Endodermal cell (in vitro differentiated cells): ENCODE measurements at places on chromosomes 2 and 18. TPM values are rescaled to one million over a fixed set of nuclear protein-coding genes. Genes with fewer than 3 reads are reported as not detected.

DNA sequence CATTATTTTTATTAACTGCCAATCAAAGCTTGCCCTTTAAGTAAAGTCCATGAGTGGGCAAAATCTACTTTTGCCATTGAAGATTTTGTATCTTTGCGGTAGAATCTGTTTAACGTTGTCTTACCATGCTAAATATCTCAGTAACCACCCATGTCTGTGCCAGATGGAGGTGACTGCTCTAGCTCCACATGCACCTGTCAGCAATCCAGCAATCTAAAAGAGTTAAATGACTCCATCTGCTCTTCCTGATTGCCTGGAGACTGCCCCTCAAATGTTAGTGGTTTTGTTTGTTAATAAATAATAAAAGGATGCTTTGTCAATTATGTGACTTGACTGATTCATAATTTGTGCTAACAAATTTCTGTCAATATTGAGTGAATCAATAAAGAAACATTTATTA is 141.7 kb downstream of the RBM43 start:
- no peak for DNase-seq

- no peak for DNase-seq
These were observed 27.7 kb upstream of the AP1S3 start for GRCh38 chr2:223865124-223865523.

GRCh38 chr18:36504928-36505327 is 207.4 kb downstream of the FHOD3 start:
- no peak for DNase-seq

GRCh38 chr2:61759005-61759404 is 94.9 kb downstream of the FAM161A start:
- no peak for DNase-seq

GRCh38 chr18:23243178-23243577 is 107.9 kb downstream of the CABLES1 start:
- peak; percentile 78 for DNase-seq

GRCh38 chr18:30800800-30801199 is 241.7 kb downstream of the DSC3 start:
- no peak for DNase-seq

DNA sequence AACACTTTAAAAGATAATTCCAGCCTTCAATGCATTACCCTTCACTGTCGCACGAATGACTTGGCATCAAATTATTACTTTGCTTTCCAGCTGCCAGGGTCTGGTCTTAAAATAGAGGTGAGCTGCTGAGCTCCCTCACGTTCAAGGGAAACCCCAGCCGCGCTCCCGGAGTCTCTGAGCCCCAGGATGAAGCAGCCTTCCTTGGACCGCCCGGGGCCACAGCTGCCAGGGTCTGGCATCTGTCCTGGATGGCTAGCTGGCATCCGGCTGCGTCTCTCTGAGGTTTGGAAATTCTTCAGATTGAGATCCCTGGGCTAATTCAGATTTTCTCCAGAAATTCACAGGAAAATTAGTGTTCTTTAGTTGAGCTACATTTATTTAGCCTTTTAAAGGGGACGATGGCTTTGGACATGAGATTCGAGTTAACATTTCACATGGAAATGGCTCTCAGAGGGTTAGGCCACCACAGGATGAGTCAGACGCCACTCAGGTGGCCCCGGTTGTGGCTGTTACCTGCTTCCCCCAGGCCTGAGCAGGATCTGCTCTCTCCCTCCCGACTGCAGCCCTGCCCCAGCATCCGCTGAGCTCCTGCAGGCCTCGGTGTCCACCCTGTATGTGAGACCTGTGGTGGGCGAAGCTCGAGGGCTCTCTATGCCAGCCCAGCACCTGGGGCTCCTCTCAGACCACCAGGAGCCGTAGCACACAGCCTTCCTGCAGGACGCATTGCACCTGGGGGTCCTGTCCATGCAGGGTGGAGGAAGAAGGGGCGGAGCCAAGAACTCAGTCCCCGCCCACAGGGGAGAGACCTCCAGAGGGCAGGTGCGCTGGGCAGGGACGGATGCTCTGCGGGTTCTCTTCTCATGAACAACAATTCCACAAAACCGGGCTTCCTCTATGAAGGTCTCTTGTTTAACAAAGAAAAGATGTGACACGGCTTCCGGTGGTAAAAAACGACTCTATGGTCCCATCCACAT is 255.5 kb downstream of the TWIST2 start:
- no peak for DNase-seq

DNA sequence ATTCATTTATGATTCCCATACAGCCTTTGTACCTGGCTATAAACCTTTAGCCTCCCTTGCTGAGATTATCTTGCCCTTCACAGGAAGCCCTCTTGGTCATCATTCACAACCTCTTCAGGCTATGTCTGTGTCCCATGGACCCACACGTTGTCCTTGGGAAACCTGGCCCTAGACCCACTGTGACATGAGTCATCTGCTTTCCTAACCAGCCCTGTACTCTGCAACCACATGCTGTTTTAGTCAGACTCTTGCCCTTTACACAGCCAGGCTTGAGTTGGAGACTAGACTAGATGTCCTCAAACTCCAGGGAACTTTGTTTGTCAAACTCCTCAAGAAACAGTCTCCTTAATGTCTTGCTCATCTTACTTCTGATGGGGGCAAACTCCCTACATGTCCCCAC is 229.3 kb upstream of the ZSWIM2 start:
- no peak for DNase-seq

- DNase-seq = no peak
These were observed 584.3 kb downstream of the FBXO15 start for GRCh38 chr18:73563345-73563744.

- no peak for DNase-seq
These were observed 451.1 kb upstream of the NETO1 start for GRCh38 chr18:73318739-73319479.

DNA sequence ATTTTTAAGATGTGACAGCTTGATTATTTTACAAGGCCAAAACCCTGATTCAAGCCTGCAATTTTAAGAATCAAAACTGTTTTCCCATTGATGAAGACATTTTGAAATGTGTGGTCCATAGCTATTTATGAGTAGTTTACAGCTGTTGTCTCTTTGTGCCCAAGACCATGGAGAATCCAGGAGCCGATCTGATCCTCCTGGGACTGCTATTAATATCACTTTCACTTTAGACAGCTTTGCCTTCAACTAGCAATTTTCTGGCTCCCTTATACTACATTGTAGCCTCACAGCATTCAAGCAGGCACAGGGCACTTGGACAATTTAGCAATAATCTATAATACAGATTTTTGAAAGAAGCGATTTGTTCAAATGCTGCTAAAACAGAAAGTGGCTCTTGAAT is 172.9 kb downstream of the SLC8A1 start:
- no peak for DNase-seq

DNA sequence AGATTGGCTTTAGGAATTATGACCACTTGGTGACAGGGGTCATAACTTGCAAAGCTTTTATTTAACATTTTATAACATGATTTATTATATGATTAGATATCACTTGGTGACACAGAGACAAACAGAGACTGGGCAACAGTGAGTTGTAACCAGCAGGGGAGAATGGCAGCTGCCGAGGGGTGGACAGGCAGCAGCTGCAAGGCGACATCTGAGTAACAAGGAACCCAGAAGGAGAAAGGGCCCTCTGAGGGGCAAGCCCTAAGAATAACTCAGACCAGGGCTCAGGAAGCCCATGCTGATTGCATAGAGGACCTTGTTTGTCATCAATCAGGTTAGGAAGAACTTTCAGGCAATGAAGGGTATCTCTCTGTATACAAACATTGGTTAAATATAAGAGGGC is 339.9 kb upstream of the SOX11 start:
- no peak for DNase-seq

- no peak for DNase-seq
These were observed 17.7 kb downstream of the FHL2 start for GRCh38 chr2:105381101-105381668.

GRCh38 chr2:8882094-8882493 is 44.7 kb upstream of the KIDINS220 start:
- DNase-seq = peak; percentile 91

GRCh38 chr2:221111739-221112138 is 460.4 kb downstream of the EPHA4 start:
- no peak for DNase-seq

- DNase-seq = no peak
These were observed 162.1 kb downstream of the SH3RF3 start for GRCh38 chr2:109290887-109291643.

GRCh38 chr2:196601430-196602306 is 37.8 kb upstream of the CCDC150 start:
- peak; percentile 47 for DNase-seq

- DNase-seq = no peak
These were observed 33.6 kb downstream of the KIF1A start for GRCh38 chr2:240786355-240786841.

- DNase-seq = no peak
These were observed 496.3 kb downstream of the PARD3B start for GRCh38 chr2:205041472-205042130.

GRCh38 chr18:24869285-24869684 is 408.8 kb downstream of the HRH4 start:
- DNase-seq = no peak

- DNase-seq = no peak
These were observed 753.9 kb upstream of the ZEB2 start for GRCh38 chr2:145273840-145274239.

- no peak for DNase-seq
These were observed 219.6 kb downstream of the ETAA1 start for GRCh38 chr2:67616749-67617148.

DNA sequence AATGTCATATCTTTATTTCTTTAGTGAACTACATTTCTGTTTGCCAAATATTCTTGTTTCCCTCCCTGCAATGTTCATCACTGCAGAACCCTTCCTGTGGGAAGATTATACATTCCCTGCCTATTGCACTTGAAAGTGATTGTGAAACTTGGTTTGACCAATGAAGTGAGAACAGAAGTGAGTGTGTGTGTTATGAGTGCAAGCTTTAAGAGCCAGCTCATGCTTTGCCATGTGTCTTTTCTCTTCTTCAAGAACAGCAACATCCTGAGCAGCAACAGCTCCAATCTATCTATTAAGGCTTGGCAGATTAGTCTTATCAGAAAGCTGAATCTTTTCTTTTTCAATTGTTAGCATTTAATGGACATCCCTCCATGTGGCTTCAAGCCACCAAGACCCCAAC is 42.0 kb upstream of the UBE2E3 start:
- no peak for DNase-seq

DNA sequence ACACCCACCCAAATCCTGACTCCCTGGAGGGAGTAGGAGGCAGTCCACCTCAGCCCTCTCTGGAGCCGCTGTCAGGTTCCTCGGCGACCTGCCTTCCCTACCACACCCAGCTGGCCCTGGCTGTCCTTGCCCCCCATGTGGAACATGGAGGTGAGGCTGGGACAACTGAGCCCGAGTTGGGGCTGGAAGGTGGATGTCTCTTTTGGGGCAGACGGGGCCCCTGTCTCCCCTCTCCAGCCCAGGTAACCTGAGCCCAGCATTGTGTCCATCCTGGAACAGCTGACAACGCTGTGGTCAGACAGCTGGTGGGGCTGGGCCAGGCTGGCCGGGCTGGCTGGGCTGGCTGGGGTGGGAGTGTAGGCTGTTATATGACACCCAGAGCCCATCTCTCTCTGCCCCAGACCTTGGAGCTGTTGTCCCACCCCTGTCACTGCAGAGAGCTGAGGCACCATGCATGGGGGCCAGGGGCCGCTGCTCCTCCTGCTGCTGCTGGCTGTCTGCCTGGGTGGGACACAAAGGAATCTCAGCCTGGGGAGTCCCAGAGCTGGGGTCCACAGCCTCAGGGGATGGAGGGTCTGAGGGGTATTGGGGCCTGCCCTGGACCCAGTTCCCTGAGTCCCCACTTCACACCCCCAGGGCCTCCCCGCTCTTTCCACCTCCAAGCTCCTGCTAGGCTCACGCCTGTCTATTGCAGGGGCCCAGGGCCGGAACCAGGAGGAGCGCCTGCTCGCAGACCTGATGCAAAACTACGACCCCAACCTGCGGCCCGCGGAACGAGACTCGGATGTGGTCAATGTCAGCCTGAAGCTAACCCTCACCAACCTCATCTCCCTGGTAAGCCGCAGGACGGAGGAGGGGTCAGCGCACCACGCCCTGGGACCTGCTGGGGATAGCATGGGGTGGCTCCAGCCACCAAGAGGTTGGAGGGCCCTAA is at the start of gene CHRNG:
Gene CHRNG (plus strand): TSS at position 395 of the 934 bp plus-strand sequence. CDS start 56 bp downstream, at position 451.
- DNase-seq = peak; percentile 68

DNA sequence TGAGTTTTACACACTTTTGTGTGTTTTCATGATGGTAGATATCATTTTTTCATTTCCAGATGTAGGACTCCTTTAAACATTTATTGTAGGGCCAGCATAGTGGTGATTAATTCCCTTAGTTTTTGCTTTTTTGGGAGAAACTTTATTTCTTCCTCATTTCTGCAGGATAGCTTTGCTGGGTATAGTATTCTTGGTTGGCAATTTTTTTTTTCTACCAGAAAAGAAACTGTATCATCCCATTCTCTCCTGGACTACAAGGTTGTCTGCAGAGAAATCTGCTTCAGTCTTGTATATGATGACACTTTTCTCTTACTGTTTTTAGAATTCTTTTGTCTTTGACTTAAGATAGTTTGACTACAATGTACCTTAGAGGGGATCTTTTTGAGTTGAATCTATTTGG is 37.8 kb upstream of the RHOB start:
- no peak for DNase-seq

Gene EMILIN1
- total RNA-seq = 1.5 to 2.1 TPM (median 1.9 TPM) in 3 replicates

Gene CDH19
- not detected in 3 replicates for total RNA-seq

Gene RFX8
- not detected in 2 replicates for total RNA-seq

Gene SPATA3
- total RNA-seq = not detected in 2 replicates

Gene ZNF514
- 31.6 to 38.8 TPM (median 37.1 TPM) in 3 replicates for total RNA-seq

Gene SCYGR4
- not detected in 3 replicates for total RNA-seq

Gene TWIST2
- total RNA-seq = 1.9 TPM in 2 replicates

Gene IER3IP1
- total RNA-seq = 6.1 and 7.7 TPM in 2 replicates

Gene ADD2
- 53.0 and 63.8 TPM in 2 replicates for total RNA-seq

Gene TMEFF2
- not detected in 3 replicates for total RNA-seq

Gene PROM2
- total RNA-seq = 1.8 to 2.4 TPM (median 2.3 TPM) in 3 replicates

Gene CYP27A1
- 24.7 and 32.8 TPM in 2 replicates for total RNA-seq
